Left renal cortex interstitium (tissue), 4 donors: ENCODE measurements at places on chromosomes 7 and 10. TPM values are rescaled to one million over a fixed set of nuclear protein-coding genes. Genes with fewer than 3 reads are reported as not detected.

DNA sequence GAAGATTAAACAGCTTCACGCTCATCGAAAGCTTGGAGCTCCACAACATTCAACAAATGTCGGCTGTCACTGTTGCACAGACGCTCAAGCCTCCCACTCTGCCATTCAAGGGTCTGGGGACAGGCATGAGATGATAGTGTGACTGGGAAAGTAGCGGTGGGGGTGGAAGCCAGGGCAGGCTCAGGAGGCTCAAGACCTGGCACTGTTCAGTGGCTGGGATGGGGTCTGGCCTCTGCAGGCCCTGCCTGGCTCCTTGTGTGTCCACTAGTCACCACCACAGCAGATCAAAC lies 13.5 kb upstream of the GTPBP4 start:
- no peak for DNase-seq

DNA sequence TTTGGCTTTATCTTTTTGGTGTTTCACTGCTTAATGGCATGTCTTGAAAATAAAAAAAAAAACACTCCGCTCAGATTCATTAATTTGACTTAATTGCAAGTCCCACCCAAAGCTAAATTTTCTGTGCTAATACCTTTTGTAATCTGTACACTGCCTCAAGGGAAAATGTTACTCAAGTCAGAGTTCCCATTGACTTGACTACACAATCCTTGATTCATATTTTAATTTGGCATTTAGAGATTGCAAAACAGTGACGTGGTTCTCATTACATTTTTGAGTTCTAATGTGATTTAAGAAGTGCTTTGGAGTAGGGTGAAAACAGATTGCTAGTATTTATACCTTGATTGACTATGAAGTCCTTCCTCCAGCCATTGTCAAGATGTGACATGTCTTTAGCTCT lies 21.3 kb upstream of the LIPM start:
- DNase-seq = no peak

Gene ZMIZ2
- 119 TPM for polyA plus RNA-seq

GRCh38 chr7:11833431-11833830 lies 1.4 kb upstream of the THSD7A start:
- DNase-seq = no peak

Gene OR2A7
- polyA plus RNA-seq = 7.6 TPM

DNA sequence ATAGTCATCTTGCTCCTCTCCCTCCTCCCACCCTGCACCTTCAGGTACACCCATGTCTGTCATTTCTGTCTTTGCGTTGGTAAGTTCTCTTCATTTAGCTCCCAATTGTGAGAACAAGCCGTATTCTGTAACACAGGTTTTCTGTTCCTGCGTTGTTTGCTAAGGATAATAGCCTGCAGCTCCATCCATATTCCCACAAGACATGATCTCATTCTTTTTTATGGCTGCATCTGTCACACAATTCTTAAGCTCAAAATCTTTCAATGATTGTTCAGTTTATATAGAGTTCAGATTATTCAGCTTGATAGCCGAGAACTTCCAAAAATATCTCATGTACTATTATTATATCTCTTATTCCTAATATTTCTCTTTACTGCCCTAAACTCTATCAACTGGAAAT lies 16.0 kb upstream of the TMEM168 start:
- DNase-seq = no peak

Gene TFEC
- polyA plus RNA-seq = 25.5 TPM

GRCh38 chr10:74813381-74814259 lies 12.8 kb upstream of the KAT6B start:
- no peak for DNase-seq

GRCh38 chr10:8576911-8577310 lies 522.4 kb downstream of the GATA3 start:
- DNase-seq = no peak

GRCh38 chr10:71367271-71367670 lies 29.4 kb upstream of the CDH23 start:
- DNase-seq = no peak

- DNase-seq = peak; percentile 73
These were observed 67.5 kb upstream of the INSIG1 start for GRCh38 chr7:155230169-155230593.

DNA sequence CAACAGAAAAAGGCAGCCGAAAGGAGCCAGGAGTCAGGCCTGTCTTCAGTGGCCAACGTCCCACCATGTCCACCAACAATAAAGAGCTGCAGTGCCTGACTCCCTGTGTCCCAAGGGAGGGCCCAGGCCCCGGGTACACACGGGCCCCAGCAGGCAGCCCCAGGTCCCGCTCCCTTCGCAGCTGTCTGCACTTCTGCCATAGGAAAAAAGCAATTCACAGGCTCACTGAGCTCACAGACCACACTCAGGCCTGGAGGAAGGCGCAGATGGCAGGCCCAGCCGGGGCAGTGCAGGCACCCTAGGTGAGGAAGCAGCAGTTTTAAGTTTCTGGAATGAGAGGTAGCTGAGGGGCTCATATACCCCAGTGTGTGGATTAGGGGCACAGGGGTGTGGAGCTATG lies 100.5 kb downstream of the PRKAG2 start:
- no peak for DNase-seq

DNA sequence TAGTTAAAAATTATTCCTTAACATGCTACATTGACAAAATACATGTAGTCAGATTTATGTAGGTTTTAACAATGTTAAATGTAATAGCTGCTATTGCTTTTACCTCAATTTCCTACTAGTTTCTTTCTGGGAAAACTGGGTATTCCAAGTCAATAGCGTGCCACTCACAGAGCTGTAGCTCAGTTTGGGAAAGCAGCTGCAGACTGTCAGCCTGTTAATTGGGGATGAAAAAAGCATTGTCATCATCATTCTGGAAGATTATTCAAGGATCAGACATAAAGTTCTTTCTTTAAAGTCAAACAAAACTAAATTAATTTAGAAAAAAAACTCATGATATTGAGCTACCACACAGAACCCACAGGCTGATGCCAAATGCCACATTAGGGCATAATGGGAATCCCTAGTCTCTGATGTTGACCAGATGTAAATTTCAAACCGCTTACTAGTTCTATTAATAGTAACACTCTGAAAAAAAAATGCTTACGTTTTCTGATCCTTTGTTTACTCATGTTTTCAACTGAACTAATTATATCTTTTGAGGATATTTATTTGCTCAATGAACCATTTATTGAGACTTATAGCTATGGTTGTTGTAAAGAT lies 19.6 kb upstream of the AGMO start:
- DNase-seq = no peak
